ENCODE measurements at places on chromosomes 1 and 21. TPM values are rescaled to one million over a fixed set of nuclear protein-coding genes. Genes with fewer than 3 reads are reported as not detected.

The AKR7A3 gene
- total RNA-seq: 1.2 TPM

The CIART gene
- 0.35 TPM for total RNA-seq

The BRDT gene
- not detected for total RNA-seq

The CDC20 gene
- 224 TPM for total RNA-seq

DNA sequence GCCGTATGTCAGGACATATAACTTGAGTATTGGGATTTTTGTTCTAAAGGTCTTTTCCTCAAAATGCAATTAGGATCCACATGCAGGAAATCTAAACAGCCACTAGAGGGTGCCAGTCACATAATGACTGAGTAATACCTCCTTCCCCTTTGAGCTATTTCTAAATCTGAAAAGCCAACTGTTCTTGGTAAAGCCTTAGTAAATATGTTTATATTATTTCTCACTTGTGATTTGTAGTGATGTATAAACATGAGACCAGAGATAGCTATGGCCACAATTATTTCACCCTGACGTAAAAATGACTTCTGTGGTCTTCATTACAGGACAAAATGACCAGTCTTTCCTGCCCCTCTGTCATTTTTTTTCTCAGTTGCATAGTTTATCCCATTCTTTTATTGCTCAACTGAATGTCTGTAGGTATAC, 41.0 kb upstream of the DR1 start:
- DNase-seq: peak; percentile 67

- DNase-seq: no peak
Observed at GRCh38 chr1:32051706-32052105, 21.0 kb upstream of the TMEM39B start.

Measured in K562 (cell line).